ENCODE measurements at places on chromosomes 1 and 21. TPM values are rescaled to one million over a fixed set of nuclear protein-coding genes. Genes with fewer than 3 reads are reported as not detected.

EFNA3 gene
- 0.29 TPM for total RNA-seq

GJA5 gene
- total RNA-seq, result not detected

IVL gene
- total RNA-seq, result not detected

CD1B gene
- total RNA-seq, result not detected

IL20 gene
- not detected for total RNA-seq

RAB3B gene
- not detected for total RNA-seq

GJA9 gene
- not detected for total RNA-seq

PDE9A gene
- total RNA-seq, result 4.9 TPM

S100A5 gene
- total RNA-seq, result 1.1 TPM

TAS1R1 gene
- not detected for total RNA-seq

ACTL8 gene
- not detected for total RNA-seq

RGS8 gene
- total RNA-seq, result not detected

DNAJC6 gene
- total RNA-seq, result 2.4 TPM

BRDT gene
- total RNA-seq, result 0.68 TPM

SRGAP2 gene
- 33.5 TPM for total RNA-seq

SERINC2 gene
- total RNA-seq, result not detected

TRIM17 gene
- 2.0 TPM for total RNA-seq

MEGF6 gene
- total RNA-seq, result 63.1 TPM

VTCN1 gene
- total RNA-seq, result not detected

UQCRH gene
- 91.0 TPM for total RNA-seq

MRPL20 gene
- total RNA-seq, result 92.1 TPM

GBP6 gene
- 0.17 TPM for total RNA-seq

NPHS2 gene
- total RNA-seq, result not detected

HMGCS2 gene
- total RNA-seq, result not detected

PRDM15 gene
- 11.0 TPM for total RNA-seq

FCRL2 gene
- 0.44 TPM for total RNA-seq

LAMC2 gene
- total RNA-seq, result not detected

DOP1B gene
- 25.3 TPM for total RNA-seq

LRRC39 gene
- 2.1 TPM for total RNA-seq
